ENCODE measurements at places on chromosomes 13 and 19.

- DNase-seq: no peak
Observed at GRCh38 chr13:81133066-81133465, 792.1 kb upstream of the SPRY2 start.

DNA sequence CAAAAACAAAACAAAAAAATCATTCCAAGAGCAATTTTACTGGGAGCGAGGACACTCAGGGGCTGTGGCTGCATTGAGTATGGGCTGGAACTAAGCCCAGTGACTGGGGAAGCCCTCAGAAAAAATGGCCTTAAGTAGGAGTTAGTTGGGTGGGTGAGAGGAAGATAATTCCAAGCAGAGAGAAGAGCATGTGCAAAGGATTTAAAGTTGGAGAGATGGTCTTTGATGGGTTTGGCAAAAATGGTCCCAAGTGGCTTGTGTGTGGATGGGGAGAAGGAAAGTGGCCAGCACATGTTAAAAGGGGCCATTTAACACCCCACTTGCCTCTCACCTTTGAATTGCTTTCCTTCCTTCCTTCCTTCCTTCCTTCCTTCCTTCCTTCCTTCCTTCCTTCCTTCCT is 6.7 kb upstream of the CYP4F22 start:
- no peak for DNase-seq

GRCh38 chr13:19071161-19071936 is 110.3 kb downstream of the TUBA3C start:
- DNase-seq: no peak

GRCh38 chr13:106635616-106636015 is 67.7 kb upstream of the ARGLU1 start:
- no peak for DNase-seq

DNA sequence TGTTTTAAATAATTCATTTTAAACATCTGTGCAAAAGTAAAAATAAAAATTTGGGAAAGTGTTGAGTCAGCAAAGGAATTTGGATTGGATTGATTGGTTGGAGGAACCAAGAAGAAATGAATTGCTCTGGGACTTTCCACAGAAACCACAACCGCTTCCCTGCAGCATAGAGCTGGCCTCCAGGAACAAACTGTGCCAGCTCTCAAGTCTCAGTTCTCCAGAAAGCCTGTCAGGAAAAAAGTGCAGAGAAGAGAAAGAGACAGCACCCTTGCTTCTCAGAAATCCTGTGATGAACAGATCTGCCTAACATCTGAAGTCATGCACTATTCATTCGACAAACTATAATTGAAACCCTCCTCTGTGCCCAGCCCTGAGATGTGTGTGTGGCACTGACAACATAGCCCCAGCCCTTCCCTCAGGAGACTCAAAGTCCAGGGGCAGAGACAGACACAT is 14.8 kb downstream of the LYPD3 start:
- no peak for DNase-seq

Measured in erythroblast (primary cell).